ENCODE measurements at places on chromosomes 3 and 15.

DNA sequence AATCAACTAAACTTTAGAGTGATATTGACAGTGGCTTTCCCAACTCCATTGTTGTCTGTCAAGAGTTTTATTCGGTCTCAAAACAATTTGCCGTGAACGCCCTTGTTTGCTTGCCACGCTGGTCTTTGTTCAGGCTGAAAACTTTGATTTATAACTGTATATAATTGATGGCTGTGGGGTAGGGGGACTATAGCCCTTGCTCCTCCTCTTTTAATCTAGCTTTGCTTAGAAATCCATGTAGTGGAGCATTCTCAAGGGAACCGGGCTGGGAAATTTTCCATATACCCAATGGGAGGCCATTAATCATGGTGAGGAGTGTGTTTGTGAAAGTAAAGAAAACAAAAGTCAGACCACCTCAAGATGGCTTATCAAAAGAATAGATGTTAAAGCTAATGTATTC is 339.8 kb upstream of the RARB start:
- no peak for DNase-seq

- DNase-seq, result no peak
Measured at GRCh38 chr3:100968932-100969906, 24.0 kb downstream of the ABI3BP start.

- DNase-seq, result no peak
Measured at GRCh38 chr3:195696632-195697278, 24.0 kb upstream of the MUC20 start.

- DNase-seq, result no peak
Measured at GRCh38 chr15:46344115-46344724, 709.4 kb downstream of the SQOR start.

DNA sequence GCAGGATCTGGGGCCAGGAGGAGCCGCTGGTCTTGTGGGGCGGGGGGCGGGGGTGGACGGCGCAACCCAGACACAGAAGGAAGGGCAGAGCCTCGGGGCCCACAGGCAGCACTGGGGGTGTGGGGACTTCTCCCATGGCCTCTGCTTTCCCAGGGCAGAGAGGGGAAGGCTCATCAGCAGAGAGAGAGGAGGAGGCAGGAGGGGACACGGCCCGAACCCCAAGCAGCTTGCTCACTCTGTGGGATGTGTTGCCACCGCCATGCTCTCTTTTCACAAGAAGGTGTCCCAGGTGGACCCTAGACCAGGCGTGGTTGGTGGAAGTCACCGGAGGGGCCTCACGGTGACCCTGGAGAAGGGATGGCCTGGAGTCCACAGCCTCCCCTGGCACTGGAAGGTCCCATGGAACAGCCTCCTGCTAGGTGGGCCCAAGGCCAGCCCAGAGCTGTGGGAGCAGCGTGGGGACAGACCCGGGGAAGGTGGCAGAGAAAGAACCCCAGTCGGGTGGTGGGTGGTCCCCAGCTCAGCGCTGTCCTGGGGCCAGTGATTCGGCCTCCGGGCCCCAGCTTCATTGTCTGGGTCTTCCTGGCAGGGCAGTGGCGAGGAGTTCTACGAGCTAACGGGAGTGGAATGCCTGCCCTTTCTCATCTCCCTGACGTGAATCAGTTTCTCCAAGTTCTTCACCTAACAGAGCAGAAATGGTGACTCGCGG is 46.8 kb upstream of the PCSK6 start:
- DNase-seq, result no peak

Measured in CD14-positive monocyte (primary cell).